ENCODE measurements at places on chromosomes 2 and 18.

- DNase-seq: no peak
Measured at GRCh38 chr2:207881902-207882301, 112.2 kb upstream of the FZD5 start.

DNA sequence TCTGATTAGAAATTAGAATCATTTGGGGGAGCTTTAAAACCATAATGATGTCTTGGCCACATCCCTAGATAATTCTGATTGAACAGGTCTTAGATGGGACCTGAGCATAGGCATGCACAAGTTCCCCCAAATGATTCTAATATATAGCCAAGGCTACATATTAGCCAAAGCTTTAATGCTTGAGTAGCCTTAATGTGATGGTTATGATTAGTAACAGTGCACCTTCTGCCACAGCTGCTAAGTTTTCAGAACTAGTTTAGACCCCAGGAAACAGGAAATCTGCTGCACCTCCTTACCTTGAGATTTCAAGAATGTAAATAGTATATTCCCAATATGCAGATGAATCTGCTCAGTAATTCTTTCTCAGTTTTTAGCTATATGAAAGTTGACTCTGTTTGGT lies 119.8 kb downstream of the PTPN4 start:
- no peak for DNase-seq

DNA sequence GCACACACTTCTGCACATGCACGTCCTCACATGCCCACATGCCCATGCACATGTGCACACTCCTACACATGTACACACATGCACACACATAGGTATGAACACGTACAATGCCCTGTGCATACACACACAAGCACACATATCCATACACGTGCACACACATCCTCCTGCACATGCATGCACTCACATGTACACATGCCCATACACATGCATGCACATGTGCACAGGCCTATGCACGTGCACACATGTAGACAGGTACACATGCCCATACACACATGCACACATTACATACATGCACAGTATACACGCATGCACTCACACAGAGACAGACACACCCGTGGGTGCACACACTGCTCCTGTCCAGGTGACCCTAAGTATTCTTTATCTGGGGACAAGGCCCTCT lies 34.3 kb downstream of the GPC1 start:
- no peak for DNase-seq

GRCh38 chr2:98242003-98242402 lies 104.3 kb upstream of the CNGA3 start:
- DNase-seq: no peak

- no peak for DNase-seq
Measured at GRCh38 chr2:20282916-20283592, 58.1 kb upstream of the SDC1 start.

- DNase-seq: no peak
Measured at GRCh38 chr2:171847627-171848026, 46.4 kb downstream of the SLC25A12 start.

- DNase-seq: no peak
Measured at GRCh38 chr2:23592898-23593751, 208.1 kb downstream of the KLHL29 start.

DNA sequence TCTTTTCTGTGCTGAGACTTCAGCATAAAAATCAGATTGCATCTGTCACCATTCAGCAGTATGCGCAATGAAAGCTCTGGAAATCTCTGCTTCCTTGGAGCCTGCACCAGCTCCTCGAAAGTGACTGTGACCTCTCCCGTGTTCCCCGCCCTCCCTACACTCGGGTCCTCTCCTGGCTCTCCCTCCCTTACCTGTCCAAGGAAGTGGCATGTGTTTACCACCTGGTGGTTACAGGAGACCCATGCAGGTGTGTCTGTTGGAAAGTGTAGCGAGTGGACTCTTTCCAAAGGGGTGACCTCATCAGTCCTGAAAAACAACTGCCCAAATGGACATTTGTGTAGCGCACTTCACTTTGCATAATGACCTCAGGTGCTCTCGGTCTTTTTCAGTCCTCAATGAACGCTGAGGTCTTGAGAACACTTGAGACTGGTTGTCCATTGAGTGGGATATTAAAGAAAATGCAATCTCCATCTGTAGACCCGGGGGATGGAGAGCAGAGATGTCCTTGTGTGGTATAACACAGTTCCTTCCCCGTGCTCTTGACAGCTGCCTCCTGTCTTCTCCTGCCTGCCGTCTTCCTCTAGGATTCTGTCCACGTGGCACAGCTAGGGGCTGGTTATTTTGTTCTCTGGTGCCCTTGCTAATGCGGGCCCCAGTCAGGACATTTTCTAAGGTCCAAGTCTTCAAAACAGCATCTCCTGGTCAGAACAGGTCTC lies 133.2 kb downstream of the ACKR3 start:
- DNase-seq: no peak

- no peak for DNase-seq
Measured at GRCh38 chr2:66430505-66431273, 4.2 kb upstream of the MEIS1 start.

All from stimulated activated CD8-positive, alpha-beta memory T cell treated with anti-CD3 and anti-CD28 coated beads, Interleukin-7, amount 100 ng/mL, for 1 hour (primary cell).